ENCODE measurements at places on chromosomes 16 and 17. TPM values are rescaled to one million over a fixed set of nuclear protein-coding genes. Genes with fewer than 3 reads are reported as not detected.
A peak's percentile ranks its signal among the peaks of the same experiment; 100 is the strongest.

DNA sequence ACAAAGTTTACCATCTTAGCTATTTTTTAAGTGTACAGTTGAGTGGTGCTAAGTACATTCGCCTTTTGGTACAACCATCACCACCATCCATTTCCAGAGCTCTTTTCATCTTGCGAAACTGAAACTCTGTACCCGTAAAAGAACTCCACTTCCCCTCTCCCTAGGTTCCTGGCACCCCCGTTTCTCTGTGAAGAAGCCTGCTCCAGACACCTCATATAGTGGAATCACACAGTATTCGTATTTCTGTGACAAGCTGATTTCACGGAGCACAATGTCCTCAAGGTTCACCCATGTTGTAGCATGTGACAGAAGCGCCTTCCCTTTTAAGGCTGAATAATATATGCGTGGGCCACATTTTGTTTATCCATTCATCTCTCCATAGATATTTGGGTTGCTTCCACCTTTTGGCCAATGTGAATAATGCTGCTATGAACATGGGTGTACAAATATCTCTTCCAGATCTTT is 54.2 kb upstream of the MAP3K14 start:
- peak; percentile 25 for DNase-seq

- peak; percentile 6 for DNase-seq
Observed at GRCh38 chr16:63922560-63922959, 1199.3 kb downstream of the CDH11 start.

DNA sequence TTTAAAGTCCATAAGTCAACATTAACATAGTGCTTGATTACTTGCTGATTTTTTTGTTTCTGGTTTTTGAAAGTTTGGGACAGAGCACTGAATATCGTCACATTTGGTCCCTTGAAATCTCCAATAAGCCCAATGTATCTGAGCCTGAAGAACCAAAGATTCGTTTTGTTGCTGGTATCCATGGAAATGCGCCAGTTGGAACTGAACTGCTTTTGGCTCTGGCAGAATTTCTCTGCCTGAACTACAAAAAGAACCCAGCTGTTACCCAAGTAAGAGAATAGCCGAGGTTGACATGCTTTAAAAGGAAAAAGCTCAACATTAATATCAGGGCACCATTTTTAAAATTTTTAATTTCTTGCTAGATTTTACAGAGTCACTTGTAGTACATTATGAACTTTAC is 27.7 kb upstream of the GOSR1 start:
- DNase-seq: peak; percentile 79

DNA sequence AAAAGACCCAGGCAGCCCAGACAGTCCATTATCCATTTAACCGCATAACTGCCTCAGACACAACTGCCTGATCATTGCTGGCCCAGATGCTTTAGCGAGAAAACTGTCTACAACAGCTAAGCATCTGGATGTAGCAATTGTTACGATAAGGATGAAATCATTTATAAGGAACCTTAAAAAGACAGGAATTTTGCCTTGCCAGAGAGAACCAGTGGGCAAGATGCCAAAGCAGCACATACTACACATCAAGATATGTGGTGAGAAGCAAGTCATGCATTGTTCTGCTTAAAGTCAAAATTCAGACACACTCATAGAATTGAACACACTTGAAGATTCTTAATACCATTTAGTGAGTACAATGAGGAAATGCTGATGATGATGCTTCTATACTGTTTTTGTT is 1525.3 kb downstream of the CDH8 start:
- DNase-seq: no peak

Gene TMEM256
- 369 TPM for total RNA-seq
